ENCODE measurements at places on chromosomes 6 and 20. TPM values are rescaled to one million over a fixed set of nuclear protein-coding genes. Genes with fewer than 3 reads are reported as not detected.

DNA sequence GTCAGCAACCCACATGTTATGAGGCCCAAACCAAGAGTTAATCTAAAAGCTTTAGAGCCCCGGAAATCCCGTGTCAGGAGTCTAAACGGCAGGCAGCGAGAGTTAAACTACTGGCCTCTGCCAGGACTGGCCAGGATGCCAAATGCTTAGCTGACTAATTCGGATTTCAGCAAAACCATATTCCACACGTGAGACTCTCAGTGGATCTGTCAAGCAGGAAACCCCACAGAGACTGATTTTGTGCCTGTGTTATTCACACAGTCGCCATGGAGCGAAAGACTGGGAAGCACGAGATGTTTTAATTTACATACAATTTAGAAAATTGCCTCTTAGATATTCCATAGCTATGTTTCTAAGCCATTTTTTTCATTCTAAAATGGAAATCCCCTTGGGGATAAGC, 152.9 kb downstream of the RNASET2 start:
- H3K27me3 ChIP-seq, result no peaks in the 10 kb centered on the region
- H3K4me1 ChIP-seq, result no peaks in the 10 kb centered on the region
- DNase-seq, result no peak

DNA sequence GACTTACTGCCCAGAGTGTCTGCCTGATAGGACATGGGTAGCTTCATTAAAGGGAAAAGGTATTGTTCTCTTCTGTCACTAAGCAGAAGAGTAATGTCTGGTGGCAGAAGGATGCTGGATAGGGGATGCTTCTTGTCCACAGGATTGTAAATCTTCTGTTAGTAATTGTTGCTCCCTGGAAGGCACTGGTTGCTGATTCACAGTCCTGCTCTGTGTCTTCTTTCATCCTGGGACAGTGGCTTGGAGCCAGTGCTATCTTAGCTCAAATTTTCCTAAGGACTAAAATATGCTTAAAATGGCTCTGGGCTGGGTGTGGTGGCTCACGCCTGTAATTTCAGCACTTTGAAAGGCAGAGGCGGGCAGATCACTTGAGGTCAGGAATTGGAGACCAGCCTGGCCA, 48.0 kb downstream of the SYTL3 start:
- H3K27me3 ChIP-seq, result no peaks in the 10 kb centered on the region
- peaks cover 26% of the 10 kb centered on the region for H3K4me1 ChIP-seq

Gene COL12A1
- total RNA-seq, result 0.09 TPM

Gene AHCY
- total RNA-seq, result 256 TPM

GRCh38 chr6:84771756-84772356, 7.5 kb upstream of the TBX18 start:
- H3K27ac ChIP-seq, result no peak overlapping the region
- H3K27me3 ChIP-seq, result peaks cover 73% of the 10 kb centered on the region
- DNase-seq, result no peak
- no peaks in the 10 kb centered on the region for H3K4me1 ChIP-seq

Gene CTSA
- 40.2 TPM for total RNA-seq

Gene PSMB8
- total RNA-seq, result 370 TPM

Gene CDH22
- total RNA-seq, result not detected

Data from activated CD8-positive, alpha-beta T cell treated with anti-CD3 and anti-CD28 coated beads for 36 hours (primary cell).